ENCODE measurements at places on chromosomes 6 and 20.

- DNase-seq: no peak
These were observed 137.0 kb upstream of the STXBP5 start for GRCh38 chr6:147067184-147067583.

- DNase-seq: no peak
These were observed 77.6 kb upstream of the RGS17 start for GRCh38 chr6:153208706-153209105.

DNA sequence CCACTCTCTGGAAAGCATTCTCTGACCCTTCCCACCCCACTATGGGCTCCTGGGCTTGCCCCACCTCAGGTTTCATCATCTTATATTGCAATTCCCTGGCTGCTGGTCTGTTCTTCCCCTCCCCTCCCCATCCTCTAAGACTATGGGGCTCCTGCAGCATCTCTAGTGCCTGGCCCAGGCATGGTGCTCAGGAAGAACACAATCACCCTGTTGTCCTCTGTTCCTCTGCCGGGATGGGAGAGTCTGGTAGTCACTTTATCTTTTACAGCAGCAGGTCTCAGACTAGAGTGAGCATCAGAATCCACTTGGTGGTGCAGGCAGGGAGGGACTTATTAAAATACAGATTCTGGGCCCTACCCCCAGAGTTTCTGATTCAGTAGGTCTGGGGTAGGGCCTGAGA, 5.0 kb upstream of the LPIN3 start:
- no peak for DNase-seq

- DNase-seq: no peak
These were observed 68.2 kb upstream of the AFDN start for GRCh38 chr6:167758309-167759023.

GRCh38 chr6:69570106-69570505, 226.7 kb downstream of the LMBRD1 start:
- no peak for DNase-seq

DNA sequence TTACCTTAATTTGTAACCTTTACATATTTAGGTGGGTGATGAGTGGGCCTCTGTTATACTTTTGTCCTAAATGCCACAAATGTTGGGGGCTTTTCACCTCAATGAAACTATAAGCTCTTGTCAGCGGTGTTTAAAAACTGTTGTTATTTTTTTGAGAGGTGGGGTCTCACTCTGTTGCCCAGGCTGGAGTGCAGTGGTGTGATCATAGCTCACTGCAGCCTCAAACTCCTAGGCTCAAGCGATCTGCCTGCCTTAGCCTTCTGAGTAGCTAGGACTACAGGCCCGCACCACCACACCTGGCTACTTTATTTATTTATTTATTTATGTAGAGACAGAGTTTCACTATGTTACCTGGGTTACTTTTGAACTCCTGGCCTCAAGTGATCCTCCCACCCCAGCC, 66.7 kb downstream of the ZDHHC14 start:
- DNase-seq: no peak

DNA sequence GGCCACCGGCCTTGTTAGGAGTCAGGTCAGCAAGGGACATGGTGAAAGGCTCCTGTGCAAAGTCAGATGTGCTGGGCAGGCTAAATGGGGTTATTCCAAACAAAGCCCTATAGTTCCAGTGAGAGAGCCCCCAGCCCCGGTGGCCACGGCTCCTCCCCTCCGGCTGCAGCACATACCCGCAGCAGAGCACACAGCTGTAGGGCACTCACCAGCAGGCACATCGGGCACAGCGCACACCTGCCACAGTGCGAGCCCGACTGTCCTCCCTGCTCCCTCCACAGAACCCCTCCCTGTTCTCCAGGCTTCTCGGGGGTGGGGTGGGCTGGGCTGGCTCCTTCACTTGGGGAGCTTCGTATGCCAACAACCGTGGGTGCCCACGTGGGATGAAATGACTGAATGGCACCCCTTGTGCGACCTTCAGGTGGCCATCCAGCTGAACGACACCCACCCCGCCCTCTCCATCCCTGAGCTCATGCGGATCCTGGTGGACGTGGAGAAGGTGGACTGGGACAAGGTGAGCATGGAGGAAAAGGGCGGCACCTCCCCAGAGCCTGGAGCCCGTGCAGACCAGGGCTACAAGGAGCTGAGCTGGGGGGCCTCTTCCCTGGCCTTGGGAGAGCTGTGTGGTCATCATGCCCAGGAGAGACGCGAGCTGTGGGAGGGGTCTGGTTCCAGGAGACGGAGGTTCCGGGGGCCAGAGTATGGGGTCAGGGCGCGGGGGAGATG, 30.9 kb downstream of the PYGB start:
- DNase-seq: no peak

- no peak for DNase-seq
These were observed 37.4 kb downstream of the PRR18 start for GRCh38 chr6:166270706-166271375.

GRCh38 chr6:24227556-24227955, 101.5 kb downstream of the NRSN1 start:
- no peak for DNase-seq
